EH (cell line): ENCODE measurements at places on chromosomes 5 and 9.

DNA sequence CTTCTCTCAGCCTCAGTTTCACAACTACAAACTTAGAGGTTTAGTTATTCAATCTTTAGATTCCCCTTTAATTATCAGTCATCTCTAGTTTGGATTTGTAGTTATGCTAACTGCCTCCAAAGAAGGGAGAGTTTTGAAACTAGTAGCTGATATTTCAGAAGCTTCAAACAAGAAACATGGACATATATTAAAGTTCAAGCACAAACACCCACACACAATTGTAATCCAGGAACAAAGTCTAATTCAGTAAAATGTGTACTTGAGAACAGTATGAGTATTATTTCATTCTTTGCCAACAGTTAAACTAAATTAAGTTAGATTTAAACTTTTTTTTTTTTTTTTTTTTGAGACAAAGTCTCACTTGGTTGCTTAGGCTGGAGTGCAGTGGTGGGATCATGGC lies 71.2 kb upstream of the ABCA1 start:
- DNase-seq: no peak

- peak; percentile 30 for DNase-seq
Measured at GRCh38 chr5:115262011-115262320, 711 bp downstream of the PGGT1B start.

DNA sequence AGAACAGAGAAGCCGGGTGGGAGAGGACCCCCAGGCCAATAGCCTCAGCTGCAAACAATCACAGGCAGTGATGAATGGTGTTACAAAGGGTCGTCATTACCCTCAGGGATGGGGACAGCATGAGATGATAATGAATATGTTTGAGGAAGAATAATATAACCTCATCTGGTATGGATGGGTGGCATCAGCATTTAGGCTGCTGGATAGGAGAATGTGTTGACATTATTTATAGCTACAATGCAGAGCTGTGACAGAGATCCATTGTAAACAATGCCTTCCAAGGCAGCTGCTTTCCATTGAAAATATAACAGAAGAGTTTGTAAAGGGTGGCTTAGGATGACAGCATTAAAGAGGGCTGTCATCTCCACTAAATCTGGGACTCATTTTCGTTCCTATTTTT lies 365.5 kb downstream of the KCNN2 start:
- peak; percentile 7 for DNase-seq

- no peak for DNase-seq
Measured at GRCh38 chr5:180098526-180098925, 27.0 kb upstream of the RNF130 start.

GRCh38 chr9:14962193-14962882 lies 52.1 kb upstream of the FREM1 start:
- peak; percentile 3 for DNase-seq

DNA sequence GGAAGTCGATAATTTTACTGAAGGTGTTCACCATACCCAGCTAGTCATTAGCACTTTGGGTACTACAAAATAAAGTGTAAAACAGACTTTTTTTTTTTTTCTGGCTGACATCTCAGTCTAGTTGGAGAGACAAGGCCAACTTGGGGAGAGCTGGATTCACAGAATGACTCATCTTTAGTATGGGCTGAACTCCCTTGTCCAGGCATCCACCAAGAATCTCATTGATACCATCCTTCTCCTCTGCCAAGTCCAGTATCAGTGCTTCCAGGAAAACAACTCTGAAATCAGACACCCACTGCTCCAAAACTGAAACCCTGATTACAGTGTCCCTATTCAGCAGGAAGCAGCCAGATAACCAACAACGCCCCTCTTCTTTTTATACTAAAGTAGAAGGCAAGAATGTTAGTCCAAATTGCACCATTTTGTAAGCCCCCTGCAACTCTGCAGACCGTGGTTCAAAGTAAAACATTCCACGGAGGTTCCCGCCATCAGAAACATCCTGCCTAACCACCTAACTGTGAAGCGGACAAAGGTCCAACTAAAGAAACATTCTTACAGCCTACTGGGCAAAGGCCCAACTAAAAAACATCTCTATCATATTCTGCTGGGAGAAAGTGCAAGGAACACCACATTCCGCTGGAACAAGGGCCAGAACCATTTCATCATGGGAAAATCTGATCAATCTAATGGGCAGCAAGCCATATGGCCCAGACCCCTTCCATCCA lies 728.2 kb downstream of the BRINP1 start:
- no peak for DNase-seq

DNA sequence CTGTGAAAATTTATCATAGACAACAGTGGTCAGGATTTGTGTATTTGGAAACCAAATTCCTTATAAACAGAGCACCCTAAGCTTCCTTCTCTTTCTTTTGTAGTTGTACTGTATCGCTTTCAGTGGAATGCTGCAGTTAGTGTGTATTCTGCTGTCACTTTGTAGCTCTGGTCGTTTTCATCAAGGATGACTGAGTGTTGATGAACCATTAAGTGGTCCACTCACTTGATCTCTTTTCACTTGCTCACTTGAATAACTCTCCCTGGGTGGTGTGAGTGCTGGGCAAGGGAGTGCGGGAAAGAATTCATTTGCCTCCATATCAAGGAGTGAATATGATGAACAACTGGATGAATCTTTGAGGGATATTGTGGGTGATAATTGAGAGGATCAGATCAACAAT lies 1225.7 kb upstream of the WWC1 start:
- no peak for DNase-seq

DNA sequence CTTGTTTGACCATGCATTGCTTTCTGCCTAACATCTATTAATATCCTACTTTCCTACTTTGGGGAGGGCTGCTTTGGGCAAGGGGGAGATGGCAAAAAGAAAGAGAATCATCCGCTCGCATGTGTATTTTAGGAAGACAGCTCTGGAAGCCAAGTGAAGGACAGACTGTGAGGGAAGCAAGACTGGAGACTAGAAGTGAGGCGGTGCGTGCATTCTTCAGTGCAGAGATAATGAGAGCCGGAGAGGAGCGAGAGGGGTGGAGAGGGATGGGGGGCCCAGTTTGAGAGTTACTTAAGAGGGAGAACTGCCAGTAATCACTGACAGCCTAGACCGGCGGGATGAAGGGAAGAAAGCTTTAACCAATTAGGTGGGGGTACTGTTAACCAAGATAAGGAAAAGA lies 151.7 kb upstream of the RAPGEF1 start:
- no peak for DNase-seq

- DNase-seq: no peak
Measured at GRCh38 chr9:72623156-72623555, 101.7 kb downstream of the TMC1 start.

DNA sequence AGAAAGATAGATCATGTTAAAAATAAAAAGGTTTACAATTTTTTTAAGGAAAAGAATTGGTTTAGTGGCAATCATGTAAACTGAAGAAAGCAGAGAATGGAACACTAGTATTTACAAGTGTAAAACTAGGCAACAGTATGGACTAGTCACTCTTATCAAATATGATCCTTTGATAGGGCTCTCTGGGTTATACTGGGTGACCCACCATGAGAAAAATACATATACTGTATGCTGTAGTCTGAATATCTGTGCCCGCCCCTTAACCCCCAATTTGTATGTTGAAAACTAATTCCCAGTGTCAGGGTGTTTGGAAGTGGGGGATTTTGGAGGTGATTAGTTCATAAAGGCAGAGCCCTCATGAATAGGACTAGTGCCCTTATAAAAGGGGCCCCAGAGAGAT lies 236.8 kb upstream of the TARS1 start:
- DNase-seq: no peak

- DNase-seq: no peak
Measured at GRCh38 chr5:10581867-10582511, 18.1 kb downstream of the ANKRD33B start.

- DNase-seq: no peak
Measured at GRCh38 chr5:3401635-3402034, 194.0 kb upstream of the IRX1 start.

DNA sequence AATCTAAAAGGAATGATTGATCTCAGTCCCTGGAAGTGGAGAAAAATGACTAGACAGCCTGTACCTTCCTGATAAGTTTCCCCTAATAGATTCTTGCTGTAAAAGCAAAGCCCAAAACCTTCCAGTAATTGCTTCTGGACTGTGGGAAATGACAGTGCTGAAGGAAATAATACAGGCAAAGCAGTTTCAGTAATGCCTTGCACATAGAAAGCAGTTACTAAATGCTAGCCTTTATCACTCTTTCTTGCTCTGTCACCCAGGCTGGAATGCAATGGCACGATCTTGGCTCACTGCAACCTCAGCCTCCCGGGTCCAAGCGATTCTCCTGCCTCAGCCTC lies 50.3 kb downstream of the MAP1B start:
- DNase-seq: peak; percentile 44

GRCh38 chr9:107175041-107175440 lies 108.0 kb upstream of the RAD23B start:
- DNase-seq: peak; percentile 35

- DNase-seq: peak; percentile 57
Measured at GRCh38 chr9:96674906-96675538, 19.9 kb upstream of the PRXL2C start.

GRCh38 chr9:214648-215493 lies at the start of gene DOCK8:
TSS of gene DOCK8 (plus strand) at chr9:214865. CDS start at chr9:214977, 112 bp downstream.
- DNase-seq: peak; percentile 4

DNA sequence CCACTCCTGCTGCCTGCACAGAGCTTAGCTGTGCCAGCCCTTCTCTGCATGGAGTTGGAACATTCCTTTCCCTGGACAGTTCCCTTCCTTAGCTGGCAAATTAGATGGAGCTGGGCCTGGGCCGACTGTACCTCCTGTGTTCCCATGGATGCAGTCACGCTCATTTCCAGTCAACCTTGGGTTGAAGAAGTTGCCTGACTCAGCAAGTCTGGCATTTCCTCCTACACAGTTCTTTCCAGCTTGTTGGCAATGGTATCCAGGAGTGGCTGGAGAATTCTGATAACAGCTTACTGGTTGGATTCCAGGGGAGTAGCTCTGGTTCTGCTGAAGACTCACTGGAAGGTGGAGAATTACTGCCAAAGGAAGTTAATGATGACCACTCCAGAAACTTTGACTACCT lies 9.2 kb upstream of the TAF1L start:
- DNase-seq: peak; percentile 87

DNA sequence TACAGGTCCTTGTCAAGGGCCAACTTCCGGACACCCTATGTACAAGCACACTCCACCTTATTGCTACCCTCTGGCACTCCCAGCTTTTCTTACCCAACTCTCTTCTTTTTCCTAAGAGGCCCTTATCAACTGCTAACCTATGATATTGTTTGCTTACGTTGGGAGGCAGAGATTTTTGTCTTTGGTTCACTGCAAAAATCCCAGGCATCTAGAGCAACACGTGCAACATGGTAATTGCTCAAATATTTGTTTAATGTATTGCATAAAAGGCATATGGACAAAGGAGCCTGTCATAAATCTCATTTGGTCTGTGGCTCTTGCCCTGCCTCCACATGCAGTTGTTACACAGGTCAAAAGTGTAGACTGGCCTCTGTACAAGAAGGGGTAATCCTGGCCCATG lies 35.8 kb upstream of the ATP10B start:
- no peak for DNase-seq

GRCh38 chr5:160466889-160467554 lies 45.4 kb downstream of the PTTG1 start:
- DNase-seq: peak; percentile 57

DNA sequence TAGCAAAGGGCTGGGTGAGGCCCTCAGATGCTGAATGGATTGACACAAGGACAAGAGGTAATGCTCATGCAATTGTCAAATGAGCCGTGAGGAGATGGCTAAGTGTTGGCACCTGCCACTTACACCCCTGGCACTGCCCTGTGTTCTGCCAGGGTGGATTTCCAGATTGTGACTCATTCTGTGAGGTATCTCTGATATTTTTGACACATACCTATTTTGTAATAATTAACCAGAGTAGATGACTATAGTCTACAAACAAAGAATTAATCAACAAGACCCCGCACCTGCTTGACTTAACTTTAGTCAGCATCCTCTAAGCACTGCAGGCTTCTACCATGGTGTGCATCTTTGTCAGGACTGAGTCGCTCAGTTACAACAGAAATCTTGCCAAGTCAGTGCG lies 200.8 kb downstream of the DIRAS2 start:
- DNase-seq: no peak

- DNase-seq: no peak
Measured at GRCh38 chr5:110807169-110807568, 68.4 kb downstream of the SLC25A46 start.

GRCh38 chr9:114046875-114047274 lies 31.2 kb downstream of the AMBP start:
- DNase-seq: peak; percentile 44

GRCh38 chr5:89105171-89105695 lies 222.2 kb upstream of the MEF2C start:
- no peak for DNase-seq

GRCh38 chr9:5438301-5439162 lies 807 bp upstream of the PLGRKT start:
- peak; percentile 52 for DNase-seq

- DNase-seq: no peak
Measured at GRCh38 chr9:5665059-5665458, 36.2 kb downstream of the RIC1 start.

GRCh38 chr5:142602720-142603245 lies 83.1 kb downstream of the FGF1 start:
- no peak for DNase-seq

DNA sequence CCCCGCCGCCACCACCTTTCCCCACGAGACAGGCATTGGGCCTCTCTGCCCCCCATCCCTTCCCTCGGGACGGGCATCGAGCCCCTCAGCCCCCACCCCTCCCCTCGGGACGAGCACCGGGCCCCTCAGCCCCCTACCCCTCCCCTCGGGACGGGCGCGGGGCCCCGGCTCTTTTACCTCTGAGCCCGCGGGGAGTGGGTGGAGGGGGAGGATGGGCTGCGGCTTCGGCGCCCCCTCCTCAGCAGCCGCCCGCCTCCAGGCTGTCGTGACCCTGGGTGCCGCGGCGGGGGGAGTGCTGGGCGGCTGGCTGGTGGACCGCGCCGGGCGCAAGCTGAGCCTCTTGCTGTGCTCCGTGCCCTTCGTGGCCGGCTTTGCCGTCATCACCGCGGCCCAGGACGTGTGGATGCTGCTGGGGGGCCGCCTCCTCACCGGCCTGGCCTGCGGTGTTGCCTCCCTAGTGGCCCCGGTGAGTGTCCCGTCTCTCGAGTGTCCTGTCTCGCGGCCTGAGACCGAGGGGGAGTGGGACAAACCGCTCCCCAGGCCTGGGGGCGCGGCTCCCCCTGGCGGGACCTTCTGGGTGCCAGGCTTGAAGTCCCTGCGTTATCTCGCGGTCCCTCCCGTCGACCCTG lies 791 bp downstream of the SLC2A8 start:
- DNase-seq: peak; percentile 50

DNA sequence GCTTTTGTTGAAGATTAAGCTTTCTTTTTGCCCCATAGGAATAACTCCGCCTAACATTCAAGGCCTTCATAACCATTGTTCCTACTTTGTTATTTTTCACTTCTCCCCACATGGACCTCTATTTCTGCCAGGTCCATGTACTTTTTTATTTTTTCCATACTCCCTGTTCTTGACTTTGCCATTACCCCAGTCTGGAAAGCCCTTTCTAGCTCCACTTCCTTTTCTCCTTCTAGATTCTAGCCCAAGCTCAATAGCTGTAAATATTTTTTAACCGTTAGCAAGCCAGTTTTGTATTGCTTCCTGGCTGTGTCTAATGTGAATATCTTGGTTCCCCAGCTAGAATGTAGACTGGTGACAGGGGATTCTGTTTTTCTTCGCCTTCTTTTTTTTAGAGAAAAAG lies 26.1 kb downstream of the NCBP1 start:
- no peak for DNase-seq
